Right cardiac atrium (tissue), 5 donors: ENCODE measurements at places on chromosomes 4 and X. TPM values are rescaled to one million over a fixed set of nuclear protein-coding genes. Genes with fewer than 3 reads are reported as not detected.

DNA sequence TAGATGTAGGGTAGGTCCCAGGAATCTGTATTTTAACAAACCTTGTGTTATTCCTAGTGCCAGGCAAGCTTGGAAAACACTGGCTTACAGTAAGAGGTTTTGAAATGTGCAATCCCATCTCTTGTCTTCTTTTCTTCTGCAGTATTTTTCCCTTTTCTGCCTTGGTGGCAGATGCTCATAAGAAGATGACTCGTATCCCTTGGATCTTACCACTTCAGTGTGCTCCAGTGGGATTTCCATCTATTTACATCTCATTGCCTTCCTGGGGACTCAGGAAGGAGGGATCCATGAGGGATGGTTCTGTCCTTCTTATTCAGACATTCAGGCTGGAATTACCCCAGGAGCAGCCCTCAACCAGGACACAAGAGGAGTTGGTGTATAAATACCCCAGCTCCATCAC lies 136.6 kb downstream of the NHS start:
- DNase-seq = no peak

DNA sequence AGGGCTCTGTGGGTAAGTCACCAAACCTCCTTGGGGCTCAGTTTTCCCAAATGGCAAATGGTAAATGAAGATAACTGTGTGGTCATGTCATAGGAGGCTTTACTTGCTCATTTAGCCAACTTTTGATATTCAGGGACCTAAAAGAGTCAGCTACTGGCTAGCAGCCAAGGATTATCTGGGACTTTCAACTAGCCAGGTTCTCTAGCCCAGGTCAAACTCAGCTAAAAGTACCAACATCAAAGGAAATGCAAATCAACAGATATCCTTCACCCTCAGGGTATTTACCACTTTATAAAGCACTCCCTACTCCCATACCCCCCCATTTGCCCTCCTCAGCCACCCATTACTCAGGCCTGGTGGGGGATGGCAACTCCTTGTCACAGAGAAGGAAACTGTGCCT lies 7.5 kb downstream of the AMER1 start:
- no peak for DNase-seq

DNA sequence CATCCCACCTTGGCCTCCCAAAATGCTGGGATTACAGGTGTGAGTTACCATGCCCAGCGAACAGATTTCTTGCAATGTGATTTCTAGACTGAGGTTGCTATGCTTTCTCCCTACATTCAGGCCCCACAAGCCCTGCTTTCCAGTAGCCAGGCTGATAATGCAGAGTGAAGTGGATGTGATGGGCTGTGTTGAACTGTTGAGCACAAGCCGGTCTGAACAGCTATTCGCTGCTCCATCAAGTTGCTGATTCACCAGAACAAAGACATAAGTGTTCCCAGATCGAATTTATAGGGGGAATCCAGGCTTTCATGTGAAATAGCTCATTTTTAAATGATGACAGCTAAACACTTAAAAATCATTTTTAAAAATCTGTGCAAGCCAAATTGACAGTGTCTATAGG lies 8.0 kb downstream of the NIPAL1 start:
- DNase-seq = no peak

- DNase-seq = no peak
Observed at GRCh38 chr4:2411786-2412510, 6.5 kb downstream of the ZFYVE28 start.

DNA sequence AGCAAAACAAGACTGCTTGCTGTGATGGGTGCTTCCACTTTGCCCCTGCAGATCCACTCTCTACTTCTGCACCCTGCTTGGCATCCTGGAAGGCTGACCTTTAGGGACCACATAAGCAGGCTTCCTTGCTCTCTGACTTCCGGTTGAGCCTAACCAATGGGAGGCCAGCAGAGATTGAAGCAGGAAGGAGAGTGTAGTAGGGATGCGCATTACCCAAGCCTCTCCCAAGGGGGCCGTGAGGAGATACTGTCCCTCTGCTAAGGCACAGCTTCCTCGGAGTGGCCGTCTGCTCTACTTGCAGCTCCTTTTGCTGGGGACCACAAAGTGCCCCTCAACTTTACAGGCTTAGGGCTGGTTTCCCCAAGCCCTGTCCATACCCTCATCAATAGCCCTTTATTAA lies 624.3 kb upstream of the TENM3 start:
- DNase-seq = no peak

DNA sequence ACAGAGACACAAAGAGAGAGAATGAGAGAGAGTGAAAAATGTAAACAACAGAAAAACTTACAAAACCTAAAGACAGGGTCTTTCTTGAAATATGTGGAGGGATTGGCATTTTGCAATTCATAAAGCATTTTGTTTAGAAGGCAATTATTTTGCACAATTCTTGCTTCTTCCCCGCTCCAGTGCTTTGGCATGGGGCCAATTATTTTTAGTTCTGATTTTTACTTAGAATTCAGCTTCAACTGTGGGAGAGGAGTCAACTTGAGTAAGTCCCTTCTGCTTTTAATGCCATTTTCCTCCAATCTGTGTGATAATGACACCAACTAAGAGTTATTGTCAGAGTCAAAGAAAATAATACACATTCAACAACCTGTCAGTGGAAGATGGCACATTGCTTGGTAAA lies 1051.9 kb downstream of the NLGN4X start:
- DNase-seq = no peak

DNA sequence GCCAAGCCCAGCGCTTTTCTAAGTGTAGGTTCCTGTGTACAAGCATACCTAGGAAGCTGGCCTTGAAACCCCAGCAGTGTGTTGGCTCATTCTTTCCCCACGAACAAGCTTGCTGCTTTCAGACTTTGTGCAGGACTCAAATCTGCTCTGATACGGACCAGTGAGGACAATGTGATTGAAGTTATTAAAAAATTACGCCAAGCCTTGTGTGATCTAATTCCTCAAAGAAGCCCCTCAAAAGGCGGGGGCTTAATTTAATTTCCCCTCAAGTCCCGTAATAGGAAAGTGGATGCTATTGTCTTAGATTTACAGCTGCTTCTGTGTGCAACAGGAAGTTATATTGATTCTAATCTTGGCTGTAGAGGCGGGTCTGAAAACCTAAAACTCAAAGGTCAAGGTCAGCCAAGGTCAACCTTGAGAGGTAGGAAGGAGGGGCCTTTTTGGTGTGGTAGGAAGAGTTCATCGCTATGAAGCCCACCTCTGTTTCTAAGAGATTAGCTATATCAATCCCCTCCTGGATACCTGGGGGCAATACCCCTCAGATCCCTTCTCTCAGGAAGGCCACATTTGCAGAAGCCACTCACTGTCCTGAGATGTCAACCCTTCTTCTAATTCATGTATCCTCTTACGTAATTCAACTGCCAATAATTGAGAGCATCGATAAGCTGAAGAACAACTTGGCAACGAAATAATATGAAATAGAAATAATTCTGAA lies 45.1 kb downstream of the TBC1D9 start:
- DNase-seq = no peak

DNA sequence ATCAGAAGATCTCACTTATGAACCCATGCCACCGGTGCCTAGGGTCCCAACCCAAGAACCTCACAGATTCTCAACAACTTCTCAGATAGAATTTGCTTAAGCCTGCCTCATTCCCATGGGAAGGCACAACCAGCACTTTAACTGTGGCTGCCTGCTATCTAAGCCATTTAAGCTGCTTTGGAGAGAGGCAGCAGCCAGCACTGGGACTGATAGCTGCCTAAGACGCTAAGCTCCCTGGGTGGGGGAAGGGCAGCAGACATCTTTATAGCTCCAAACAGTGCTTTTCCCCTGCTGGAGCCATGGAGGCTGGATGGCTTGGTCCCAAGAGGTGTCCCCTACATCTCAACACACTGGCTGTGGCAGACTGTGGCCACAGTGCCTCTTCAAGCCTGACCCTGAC lies 1268.6 kb downstream of the FAM133A start:
- DNase-seq = no peak

DNA sequence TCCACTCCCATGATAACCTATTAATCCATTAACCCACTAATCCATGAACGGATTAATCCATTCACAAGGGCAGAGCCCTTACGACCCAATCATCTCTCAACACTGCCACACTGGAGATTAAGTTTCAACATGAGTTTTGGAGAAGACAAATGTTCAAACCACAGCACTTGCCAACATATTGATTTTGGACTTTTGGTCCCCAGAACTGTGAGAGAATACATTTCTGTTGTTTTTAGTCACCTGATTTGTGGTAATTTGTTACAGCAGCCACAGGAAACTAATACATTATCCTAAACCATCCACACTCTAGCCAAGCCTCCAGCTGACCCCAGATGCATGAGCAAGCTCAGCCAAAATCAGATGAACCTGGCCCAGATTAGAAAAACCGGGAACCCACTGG lies 22.4 kb downstream of the SEC24D start:
- no peak for DNase-seq

DNA sequence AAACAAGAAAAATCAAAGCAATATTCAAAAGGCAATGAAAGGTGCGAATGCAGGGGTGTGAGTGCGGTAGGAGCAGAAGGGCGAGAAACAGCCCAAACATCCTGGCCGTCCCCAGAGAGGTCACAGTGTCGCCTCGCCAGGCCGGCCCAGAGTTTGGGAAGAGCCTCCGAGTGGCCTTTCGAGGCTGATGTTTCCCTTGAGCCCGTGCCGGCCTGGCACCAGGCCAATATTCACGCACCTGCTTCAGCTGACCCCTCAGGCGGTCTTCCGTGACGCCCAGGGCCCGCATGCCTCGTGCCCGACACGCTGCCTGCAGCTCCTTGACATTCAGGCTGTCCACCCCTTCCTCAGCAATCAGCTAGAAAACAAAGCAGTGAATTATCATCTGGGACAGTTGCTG lies 30.6 kb downstream of the LETM1 start:
- DNase-seq = peak; percentile 56

DNA sequence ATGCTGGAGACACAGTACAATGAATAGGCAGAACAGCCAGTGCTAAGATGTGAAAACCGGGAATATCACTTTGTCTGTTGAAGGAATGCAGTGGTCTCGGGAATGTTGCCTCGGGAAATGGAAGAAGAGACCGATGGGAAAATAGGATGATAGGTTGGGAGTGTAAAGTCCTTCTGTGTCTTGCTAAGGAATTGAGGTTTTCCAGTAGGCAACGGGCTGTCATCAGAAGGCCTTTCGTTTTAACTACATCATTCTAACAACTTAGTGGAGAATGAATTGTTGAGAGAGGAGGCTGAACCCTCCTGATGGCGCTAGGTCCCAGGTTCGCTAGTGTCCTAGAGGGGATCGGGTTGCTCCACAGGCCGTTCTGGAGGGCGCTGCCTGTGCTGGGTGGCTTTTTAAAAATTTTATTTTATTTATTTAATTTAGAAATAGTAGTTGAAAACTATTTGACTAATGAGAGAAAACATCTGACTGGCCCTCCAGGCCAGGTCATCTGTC lies 730 bp downstream of the VBP1 start:
- DNase-seq = no peak

DNA sequence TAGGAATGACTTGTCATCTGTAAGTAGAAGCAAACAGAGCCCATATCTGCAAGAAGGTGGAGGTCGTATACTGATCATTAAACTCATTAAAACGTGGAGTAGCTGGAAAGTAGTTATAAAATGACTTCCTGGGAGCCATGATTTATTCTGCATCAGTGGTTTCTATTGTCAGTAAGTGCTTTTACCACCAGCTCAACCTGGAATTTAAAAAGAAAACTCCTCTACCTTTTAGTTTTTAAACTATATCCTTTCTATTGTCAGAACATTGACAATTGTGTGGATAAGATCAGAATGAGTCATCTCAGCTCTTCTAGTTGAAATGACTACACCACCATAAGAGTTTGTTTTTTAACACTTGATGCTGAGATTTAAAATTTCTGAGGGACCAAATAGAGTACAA lies 651.2 kb upstream of the GALNT7 start:
- DNase-seq = no peak

DNA sequence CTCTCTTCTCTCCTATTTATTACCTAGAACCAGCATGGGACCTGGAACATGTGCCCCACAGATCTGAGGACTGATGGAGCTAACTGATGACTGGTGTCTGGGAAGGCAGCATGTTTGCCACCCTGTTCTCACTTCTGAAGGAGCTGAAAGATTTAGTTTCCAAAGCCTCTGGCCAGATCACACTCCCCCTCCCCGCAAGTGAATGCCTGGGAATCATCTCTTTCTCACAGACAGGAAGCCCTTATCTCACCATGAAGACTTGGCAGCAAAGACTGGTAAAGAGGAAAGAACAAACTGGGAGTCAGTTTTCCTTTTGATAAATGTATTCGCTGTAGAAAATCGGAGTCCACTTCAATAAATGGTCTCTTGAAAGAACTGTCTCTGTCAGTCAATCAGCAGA lies 21.0 kb upstream of the PCYT1B start:
- DNase-seq = no peak

DNA sequence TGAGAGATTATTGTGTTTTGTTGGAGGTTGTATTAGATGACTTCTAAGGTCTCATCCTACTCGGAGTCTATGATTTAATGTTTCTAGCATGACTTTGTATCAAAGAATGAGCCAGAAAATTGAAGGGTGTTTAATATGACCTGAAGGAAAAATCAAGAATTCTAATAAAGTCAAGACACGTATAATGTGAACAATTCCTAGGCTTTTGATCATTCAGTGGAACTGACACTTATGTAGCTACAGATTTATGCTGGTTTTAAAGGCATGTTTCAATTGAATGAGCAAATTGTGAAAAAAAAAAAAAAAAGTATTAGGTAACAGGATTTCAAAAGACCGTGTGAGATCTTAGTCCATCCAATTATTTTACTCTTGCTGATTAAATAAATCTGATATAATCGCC lies 64.9 kb downstream of the GRID2 start:
- no peak for DNase-seq

DNA sequence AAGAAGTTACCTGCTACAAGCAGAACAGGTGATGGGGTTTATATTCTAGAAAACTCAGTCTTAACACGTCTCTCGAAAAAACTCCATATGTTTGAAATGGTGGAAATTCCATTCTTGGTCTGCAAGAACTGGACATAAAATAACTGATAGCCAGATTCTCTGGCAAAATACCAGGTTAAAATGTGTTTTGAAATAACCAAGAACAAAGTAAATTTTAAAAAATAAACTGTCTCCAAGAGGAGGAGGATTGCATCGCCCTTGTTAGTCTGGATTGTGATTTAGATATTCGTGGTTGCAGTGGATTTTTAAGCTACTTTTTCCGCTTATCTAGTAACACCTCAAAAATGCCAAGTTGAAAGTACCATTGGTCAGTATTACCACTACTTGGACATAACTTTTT lies 40.8 kb downstream of the CENPU start:
- no peak for DNase-seq

DNA sequence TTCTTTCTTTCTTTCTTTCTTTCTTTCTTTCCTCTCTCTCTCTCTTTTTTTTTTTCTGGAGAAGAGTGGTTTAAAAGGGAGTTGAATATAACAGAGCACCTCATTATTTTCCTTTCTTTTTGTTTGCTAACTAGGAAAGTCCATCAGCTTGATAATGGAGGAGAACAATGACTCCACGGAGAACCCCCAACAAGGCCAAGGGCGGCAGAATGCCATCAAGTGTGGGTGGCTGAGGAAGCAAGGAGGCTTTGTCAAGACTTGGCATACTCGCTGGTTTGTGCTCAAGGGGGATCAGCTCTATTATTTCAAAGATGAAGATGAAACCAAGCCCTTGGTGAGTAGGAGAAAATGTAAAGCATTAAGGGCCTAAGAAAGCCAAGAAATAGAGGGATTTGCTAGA lies 95.4 kb downstream of the ARHGAP24 start:
- DNase-seq = no peak

Gene CT45A3
- total RNA-seq = not detected

Gene EREG
- total RNA-seq = 0.18 TPM

Gene BEND2
- 0.85 TPM for total RNA-seq

Gene NLRP2B
- total RNA-seq = not detected

Gene CACNA1F
- total RNA-seq = 0.20 TPM

Gene ADAM29
- total RNA-seq = not detected

Gene SLC4A4
- 32.5 TPM for total RNA-seq

Gene TKTL2
- not detected for total RNA-seq

Gene RPS6KA3
- 25.2 TPM for total RNA-seq

Gene MAGEA1
- total RNA-seq = not detected
